ENCODE measurements at places on chromosomes 16 and 17. TPM values are rescaled to one million over a fixed set of nuclear protein-coding genes. Genes with fewer than 3 reads are reported as not detected.

The FBRS gene
- 137 TPM for total RNA-seq

DNA sequence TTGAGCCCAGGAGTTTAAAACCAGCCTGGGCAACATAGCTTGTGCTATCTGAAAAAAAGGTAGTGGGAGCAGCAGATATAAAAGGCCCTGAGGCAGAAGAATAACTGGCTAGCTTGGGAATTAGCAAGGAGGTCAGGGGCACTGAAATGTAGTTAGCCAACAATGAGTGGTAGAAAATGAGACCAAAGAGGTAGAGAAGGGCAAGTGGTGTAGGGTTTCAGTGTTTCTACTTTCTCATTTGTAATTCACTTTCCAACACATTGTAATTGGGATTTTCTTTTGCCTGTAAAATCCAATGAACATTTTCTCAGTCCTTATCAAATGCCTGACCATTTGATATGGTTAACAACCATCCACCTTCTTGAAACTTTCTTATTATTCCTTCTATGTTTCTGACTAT, 95.1 kb upstream of the CORO6 start:
- DNase-seq: no peak

- DNase-seq: no peak
These were observed 43.1 kb downstream of the TBX4 start for GRCh38 chr17:61495161-61495857.

- no peak for DNase-seq
These were observed 385.2 kb downstream of the CDH13 start for GRCh38 chr16:83011939-83012338.

The AOC3 gene
- 2.2 TPM for total RNA-seq

The WNT3 gene
- total RNA-seq: 0.08 TPM

DNA sequence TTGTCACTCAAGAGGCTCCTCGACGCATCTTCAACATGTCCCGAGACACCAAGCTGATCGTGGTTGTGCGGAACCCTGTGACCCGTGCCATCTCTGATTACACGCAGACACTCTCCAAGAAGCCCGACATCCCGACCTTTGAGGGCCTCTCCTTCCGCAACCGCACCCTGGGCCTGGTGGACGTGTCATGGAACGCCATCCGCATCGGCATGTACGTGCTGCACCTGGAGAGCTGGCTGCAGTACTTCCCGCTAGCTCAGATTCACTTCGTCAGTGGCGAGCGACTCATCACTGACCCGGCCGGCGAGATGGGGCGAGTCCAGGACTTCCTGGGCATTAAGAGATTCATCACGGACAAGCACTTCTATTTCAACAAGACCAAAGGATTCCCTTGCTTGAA, 101.0 kb downstream of the HS3ST2 start:
- no peak for DNase-seq

DNA sequence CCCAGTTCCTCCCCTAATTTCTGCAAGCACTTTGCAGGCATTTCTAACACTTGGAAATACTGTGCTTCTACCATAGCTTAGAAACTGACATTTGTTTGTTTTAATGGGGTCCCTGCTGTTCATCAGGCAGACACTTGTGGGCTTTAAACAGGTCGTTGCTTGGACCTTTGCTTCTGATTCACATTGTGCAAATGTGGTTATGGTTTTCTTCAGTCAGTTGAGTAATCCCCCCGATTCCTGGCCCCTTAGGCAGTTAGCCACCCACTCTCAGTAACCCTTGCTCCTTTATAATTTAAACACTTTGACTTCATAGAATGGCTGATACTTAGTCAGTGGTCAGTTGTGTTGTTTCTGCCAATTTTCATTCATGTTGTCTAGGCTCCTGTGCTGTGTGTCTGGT, 39.4 kb downstream of the SLC47A1 start:
- no peak for DNase-seq

Measured in activated T-cell treated with anti-CD3 and anti-CD28 coated beads, Interleukin-2, amount 50 U/mL, for 4 hours (primary cell).